ENCODE measurements at places on chromosomes 4 and X.

DNA sequence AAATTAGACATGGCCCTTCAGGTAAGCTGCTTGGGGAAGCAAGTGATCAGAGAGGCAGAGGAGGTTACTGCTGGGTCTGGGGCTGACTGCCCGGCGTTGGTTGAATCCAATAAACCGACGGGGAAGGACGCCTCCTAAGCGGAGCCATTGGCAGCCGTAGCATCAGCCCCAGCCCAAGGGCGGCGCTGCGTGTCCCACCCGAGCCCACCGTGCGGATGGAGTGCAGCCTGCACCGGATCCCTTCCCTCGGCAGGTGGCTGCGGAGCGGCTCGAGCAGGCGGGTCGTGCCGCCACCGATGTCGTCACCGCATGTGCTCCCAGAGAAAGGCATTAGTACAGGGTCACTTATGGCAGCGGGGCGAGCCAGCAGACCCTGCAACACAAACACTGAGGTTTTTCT is 82.1 kb downstream of the ALPK1 start:
- no peak for DNase-seq

DNA sequence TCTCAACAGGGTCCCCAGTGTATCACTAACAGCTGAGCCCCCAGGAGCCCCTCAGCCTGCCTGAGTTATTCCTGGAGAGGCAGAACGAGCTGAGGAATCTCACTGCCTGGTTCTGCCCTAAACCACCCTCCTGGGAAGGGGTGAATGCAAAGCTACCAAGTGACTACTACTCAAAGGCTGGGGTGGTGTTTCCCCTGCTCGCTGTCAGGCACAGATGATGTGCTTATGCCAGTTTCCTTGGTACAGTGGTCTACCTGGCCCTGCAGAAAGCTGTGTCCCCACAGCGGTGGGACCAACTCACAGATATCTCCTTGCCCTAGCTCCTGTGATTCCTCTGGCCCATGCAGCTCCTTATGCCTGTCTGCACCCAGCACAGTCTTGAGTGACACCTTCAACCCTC is 35.4 kb upstream of the ASMTL start:
- no peak for DNase-seq

DNA sequence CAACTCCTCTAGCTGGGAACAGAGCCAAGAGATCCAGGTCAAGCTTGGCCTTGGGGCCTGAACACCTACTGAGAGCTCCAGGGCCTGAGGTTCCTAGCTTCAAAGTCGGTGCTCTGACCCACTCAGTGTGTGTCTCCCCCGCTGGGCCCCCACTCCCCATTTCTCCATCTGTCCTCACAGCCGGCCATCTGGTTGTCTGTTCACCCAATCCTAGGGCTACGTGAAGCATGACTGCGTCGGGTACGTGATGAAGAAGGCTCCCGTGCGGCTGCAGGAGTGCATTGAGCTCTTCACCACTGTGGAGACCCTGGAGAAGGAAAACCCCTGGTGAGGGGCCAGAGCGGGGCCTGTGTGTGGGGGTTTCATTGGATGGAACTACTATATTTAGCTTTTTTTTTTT is 12.3 kb downstream of the USP11 start:
- DNase-seq = no peak

DNA sequence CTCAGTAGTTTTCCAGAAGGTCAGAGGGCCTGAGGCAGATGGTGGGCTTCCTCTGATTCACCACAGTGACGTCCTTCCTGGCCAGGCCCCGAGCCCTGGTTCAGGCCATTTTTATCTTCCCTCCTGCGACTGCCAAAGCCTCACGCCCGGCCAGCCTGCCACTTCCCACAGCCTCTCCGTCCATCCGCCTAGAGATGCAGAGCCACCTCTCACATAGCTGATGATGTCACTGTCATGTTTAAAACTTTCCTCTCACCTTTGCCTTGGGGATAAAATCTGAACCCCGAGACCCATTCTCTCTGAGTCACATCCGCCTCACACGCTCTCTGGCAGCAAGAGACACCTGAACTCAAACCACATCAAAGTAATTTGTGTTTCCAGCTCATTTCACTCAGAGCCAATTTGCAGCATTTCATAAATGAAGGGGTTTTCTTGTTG is 175.3 kb downstream of the QDPR start:
- peak; percentile 27 for DNase-seq

DNA sequence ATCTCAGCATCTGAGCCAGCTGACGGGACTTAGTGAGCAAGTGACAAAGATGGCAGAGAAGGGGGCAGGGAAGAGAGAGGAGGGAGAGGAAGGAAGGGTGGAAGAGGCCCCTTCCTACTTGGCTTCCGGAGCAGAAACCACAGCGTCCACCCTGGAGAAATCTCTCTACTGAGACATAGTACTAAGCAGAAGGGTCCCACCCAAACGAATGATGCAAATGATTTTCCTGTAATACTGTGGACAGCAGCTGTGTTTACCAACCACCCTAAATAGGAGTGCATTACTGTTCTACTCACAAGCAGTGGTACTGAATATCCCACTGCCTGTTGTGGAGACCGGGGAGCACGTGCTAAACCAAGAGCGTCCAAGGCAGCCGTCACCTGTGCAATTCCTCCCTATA is 29.4 kb downstream of the DTHD1 start:
- DNase-seq = no peak

- DNase-seq = peak; percentile 48
These were observed 92.7 kb downstream of the USP46 start for GRCh38 chr4:52566136-52567031.

DNA sequence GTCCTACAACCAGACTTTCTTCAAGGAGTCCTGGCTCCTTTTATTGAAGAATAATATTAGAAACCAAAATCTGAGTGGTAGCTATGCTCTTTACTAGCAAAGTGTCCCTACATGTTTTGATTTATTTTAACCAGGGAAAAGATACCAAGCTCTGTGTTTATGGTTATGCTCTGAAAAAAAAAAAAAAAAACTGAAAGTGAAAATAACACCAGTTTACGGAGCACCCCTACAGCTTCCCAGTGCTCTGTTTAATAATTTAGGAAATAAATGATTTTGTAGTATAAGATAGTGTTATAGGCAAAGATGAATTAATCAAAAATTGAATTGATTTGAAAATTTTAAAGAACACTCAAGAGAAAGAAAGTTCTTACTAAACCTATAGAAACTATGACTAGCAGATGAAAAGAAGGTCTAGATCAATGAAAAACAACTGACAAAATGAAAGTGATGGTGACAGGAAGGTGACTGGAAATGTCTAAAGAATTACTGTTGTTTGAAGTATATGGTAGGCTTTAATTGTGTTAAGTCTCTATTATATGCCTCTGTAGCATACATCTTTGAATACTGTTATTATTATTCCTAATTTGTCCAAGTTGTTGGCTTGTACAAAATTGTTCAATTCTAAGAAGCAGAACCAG is 1698.4 kb upstream of the PCDH10 start:
- DNase-seq = peak; percentile 7

GRCh38 chrX:131543774-131544173 is at the start of gene OR13H1:
Gene OR13H1, plus strand, starts transcription at chrX:131544074. Its CDS starts 0 bp downstream, at chrX:131544074.
- DNase-seq = no peak

All from ELR (cell line).